Renal pelvis (tissue), 12 donors: ENCODE measurements at places on chromosomes 6 and 20. TPM values are rescaled to one million over a fixed set of nuclear protein-coding genes. Genes with fewer than 3 reads are reported as not detected.

Gene CAGE1
- polyA plus RNA-seq: 0.12 TPM

Gene SIRPB1
- 0.18 TPM for polyA plus RNA-seq

Gene CDH26
- 1.5 TPM for polyA plus RNA-seq

Gene FAM83C
- not detected for polyA plus RNA-seq

Gene SDC4
- polyA plus RNA-seq: 136 TPM

Gene RIMS1
- 2.3 TPM for polyA plus RNA-seq

Gene BEND3
- 11.8 TPM for polyA plus RNA-seq

Gene SLC25A27
- polyA plus RNA-seq: 75.2 TPM

Gene CBLN4
- polyA plus RNA-seq: 2.6 TPM

Gene WFDC5
- polyA plus RNA-seq: not detected

Gene VNN1
- 0.14 TPM for polyA plus RNA-seq

Gene SIRPB2
- polyA plus RNA-seq: 1.1 TPM

Gene HLA-DRA
- 58.4 TPM for polyA plus RNA-seq

Gene GMPR
- polyA plus RNA-seq: 11.9 TPM

Gene PGC
- not detected for polyA plus RNA-seq

Gene F13A1
- polyA plus RNA-seq: 17.0 TPM

Gene PHACTR3
- polyA plus RNA-seq: 11.3 TPM

Gene B4GALT5
- polyA plus RNA-seq: 48.3 TPM

Gene LY6G6F
- 0.43 TPM for polyA plus RNA-seq

Gene UNC93A
- polyA plus RNA-seq: 4.2 TPM

Gene DLL1
- polyA plus RNA-seq: 10.8 TPM

Gene IL20RA
- polyA plus RNA-seq: 1.1 TPM

Gene SALL4
- 14.7 TPM for polyA plus RNA-seq

Gene GNL1
- polyA plus RNA-seq: 97.3 TPM

Gene C20orf204
- polyA plus RNA-seq: 1.5 TPM

Gene ADGRF1
- polyA plus RNA-seq: 50.9 TPM

Gene AAR2
- polyA plus RNA-seq: 47.3 TPM

Gene CALHM4
- 0.43 TPM for polyA plus RNA-seq

Gene ARMC2
- polyA plus RNA-seq: 10.7 TPM
